Kidney (tissue), 22 donors: ENCODE measurements at places on chromosomes 4 and X.

DNA sequence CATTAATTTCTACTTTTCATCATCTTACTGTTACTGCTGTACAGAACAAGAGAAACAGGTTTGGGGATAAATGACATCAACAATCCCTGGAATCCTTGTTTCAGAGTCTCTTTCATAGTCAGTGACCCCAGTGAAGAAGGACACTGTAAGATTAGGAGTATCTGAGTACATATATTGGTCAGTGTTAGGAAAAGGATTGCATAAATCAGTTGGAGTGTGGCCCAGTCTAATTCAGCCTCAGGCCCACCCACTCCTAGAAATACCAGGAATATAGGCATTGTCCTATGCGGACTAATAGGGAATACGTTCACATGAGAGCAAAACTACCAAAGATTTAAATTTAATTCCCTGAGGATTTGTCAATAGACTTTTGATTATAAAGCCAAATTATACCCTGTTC, 237.8 kb downstream of the LDB2 start:
- no peak for DNase-seq

DNA sequence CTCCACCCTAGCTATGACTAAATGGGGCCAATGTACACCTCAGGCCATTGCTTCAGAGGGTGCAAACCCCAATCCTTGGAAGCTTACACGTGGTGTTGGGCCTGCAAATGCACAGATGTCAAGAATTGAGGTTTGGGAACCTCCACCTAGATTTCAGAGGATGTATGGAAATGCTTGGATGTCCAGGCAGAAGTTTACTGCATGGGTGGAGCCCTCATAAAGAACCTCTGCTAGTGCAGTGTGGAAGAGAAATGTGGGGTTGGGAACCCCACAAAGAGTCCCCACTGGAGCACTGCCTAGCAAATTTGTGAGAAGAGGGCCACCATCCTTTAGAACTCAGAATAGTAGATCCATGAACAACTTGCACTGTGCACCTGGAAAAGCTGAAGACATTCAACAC, 284.1 kb downstream of the ANTXR2 start:
- DNase-seq = no peak

GRCh38 chr4:152556283-152556682, 20.4 kb upstream of the FBXW7 start:
- no peak for DNase-seq

DNA sequence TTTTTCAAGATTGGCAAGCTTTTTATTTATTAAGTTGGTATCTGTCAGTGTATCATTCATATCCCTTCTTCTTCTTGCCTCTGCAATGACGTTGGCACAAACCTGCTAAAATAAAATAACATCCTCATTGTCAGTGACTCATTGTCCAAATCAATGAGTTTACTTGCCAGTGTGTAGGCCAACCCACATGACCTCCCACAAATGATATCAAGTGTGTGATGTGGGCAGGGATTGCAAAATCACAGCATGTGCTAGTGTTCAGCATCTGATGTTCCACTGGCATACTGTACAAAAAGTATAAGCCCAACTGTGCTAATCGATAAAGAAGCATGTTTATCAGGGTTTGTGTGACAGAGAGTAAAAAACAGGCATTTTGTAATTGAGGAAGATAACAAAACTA, 25.5 kb downstream of the GPAT3 start:
- no peak for DNase-seq

- DNase-seq = no peak
Measured at GRCh38 chrX:66013194-66013816, 26.6 kb downstream of the VSIG4 start.

GRCh38 chr4:81628489-81628888, 156.8 kb upstream of the RASGEF1B start:
- no peak for DNase-seq

DNA sequence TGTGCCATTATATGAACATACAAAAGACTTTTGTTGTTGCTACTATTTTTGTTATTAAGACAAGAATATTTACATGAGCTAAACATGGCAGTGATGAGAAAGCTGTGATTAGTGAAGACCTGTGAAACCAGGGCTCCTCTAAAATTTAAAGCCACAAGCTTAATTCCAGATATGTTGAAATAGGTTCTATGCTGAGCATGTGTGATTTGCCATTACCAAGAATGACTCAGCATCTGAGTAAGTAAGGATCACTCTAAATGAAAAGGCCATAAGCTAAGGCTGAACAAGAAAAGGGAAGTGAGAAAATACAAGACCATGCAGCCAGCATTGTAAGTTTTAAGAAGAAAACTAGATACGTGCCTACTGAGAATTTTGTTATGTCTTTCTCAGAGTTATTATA, 75.9 kb upstream of the CAMK2D start:
- no peak for DNase-seq

DNA sequence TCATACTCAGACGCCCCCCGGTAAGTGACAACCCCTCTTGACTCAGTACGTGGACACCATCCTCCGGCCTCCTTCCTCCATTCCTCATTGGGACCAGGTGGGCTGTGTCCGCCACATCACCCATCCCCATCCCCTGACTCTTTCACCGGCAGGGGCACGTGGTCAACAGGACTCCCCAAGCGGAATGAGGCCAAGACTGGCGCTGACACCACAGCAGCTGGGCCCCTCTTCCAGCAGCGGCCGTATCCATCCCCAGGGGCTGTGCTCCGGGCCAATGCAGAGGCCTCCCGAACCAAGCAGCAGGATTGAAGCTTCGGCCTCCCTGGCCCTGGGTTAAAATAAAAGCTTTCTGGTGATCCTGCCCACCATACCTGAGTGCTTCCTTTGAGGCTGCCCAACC, 5.0 kb downstream of the PQBP1 start:
- no peak for DNase-seq

- DNase-seq = no peak
Measured at GRCh38 chr4:94660614-94661013, 97.1 kb upstream of the BMPR1B start.

DNA sequence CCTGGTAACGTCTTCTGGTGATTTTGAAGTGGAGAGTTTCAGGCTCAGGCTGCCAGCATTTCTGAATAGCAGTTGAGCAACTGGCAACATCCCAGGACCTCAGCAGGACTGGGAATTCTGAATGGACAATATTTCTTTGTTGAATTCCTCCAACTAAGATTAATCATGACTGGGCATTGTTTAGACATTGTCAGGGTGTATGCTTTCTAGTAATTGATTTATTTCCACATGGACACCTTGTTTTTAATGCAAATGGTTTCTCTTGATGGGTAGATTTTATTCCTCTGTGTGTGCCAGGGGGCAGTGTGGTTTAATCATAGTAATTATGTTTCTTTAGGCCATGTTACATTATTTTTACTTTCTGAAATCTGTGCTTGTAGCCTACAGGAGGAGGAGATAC, 1004.7 kb upstream of the LCORL start:
- no peak for DNase-seq

DNA sequence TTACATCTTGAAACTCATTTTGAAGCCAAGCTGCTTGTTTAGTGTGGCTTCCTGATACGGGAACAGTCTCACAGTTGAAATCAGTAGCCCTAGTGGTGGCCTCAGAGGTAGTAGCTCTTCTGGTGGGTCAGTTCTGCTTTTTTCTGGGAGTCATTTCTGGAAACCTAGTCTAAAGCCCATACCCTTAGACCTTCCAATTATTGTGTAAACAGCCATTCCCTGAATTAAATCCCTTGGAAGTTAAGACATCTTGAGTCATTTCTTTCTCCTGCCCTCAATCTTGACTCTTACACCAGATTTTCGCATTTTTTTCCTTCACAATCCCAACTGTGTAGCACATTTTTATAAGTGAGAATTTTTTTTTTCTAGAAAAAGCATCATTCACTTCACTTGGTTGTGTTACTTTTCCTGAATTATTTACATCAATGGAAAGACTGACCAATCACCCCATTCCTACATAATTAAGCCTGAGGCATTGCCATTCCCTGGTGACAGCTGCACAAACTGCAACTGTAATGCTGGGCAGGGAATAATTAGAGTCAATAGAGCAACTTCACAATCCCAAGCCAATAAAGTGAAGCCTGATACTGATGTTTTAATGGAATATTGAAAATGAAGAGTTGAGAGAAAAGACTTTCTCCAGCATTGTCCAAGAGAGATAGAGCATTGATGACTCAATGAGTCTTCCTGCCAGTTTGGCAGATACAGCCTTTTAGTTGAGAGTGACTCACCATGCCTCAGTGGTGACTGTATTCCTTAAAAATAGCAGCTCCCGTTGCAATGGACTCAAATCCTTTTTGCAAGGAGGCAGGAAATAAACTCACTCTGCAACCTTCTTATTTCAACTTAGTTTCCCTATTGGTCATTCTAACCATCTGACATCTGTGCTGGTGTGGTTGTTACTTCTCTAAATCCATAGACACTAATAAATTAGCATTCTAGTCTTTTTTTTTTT, 13.0 kb upstream of the SEPSECS start:
- no peak for DNase-seq

- peak; percentile 56 for DNase-seq
Measured at GRCh38 chr4:124631760-124632159, 80.8 kb downstream of the ANKRD50 start.

DNA sequence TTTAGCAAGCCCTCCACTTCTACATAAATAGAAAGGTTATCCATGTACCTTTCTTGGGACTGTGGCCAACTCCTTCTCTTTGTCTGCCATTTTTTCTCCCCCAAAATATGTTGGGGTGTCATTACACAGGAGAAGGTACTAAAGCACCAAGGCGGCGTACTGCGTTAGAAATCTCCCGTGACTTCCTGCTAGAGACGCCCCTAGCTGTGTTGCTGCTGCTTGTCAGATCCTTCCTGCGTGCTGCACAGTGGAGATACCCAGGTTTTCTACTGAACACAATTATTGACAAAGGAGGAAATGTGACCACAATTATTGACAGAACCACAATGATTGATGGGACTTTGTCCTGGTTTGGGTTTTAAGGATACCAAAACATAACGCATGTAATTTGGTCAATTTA, 97.7 kb downstream of the EFHC2 start:
- DNase-seq = no peak

DNA sequence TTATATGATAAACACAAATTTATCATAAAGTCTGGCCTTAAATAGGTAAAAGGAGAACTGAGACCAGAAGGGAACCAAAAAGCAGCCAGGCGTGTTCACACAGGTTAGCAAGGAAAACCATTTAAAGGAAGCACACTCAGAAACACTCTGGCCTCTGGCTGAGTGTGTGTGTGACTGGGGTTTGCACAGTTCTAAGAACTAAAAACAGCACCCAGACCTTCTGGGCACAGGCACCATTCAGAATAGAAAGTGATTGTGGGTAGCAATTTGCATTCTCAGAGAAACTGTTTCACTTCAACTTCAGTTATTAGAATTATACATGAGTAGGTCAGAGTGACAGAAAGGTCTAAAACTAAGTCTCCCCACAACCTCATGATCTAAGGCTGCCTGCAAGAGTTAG, 10.0 kb downstream of the GPR82 start:
- peak; percentile 4 for DNase-seq

GRCh38 chr4:113880240-113881028, 99.0 kb downstream of the ARSJ start:
- DNase-seq = no peak

DNA sequence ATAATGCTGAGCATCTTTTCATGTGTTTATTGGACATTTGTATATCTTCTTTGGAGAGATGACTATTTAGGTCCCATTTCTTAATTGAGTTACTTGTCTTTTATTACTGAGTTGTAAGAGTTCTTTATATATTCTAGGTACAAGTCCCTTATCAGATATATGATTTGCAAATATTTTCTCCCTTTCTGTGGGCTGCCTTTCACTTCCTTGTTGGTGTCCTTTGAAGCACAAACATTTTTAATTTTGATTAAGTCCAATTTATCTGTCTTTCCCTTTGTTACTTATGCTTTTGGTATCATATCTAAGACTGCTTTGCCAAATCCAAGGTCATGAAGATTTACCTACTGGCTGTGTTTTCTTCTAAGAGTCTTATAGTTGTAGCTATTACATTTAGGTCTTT, 113.2 kb downstream of the HNRNPD start:
- DNase-seq = no peak
